ENCODE measurements at places on chromosomes 1 and 21.

DNA sequence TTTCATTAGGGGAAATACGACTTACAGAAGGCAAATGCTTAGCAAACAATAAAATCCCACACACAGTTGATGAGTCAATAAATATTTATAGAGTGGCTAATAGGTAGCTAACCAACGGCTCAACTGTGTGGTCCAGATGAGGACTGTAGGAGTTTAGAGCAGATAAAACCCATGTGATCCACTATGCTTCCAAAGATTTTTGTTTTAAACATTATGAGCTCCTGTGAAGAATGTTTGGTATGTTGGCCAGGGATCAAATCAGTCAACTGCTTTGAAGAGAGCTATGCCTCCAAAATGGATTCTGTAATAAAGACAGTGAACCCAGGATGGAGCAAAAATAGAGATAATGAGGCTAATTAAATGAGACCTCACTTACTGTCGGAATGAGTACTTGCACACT, 72.3 kb upstream of the COL11A1 start:
- no peak for DNase-seq

GRCh38 chr1:173285048-173285447, 77.9 kb upstream of the TNFSF4 start:
- DNase-seq = no peak

GRCh38 chr1:247216261-247216660, 39.6 kb upstream of the VN1R5 start:
- DNase-seq = peak; percentile 24

- peak; percentile 80 for DNase-seq
Observed at GRCh38 chr1:218350801-218351266, 5.7 kb downstream of the TGFB2 start.

GRCh38 chr1:205593532-205593931, 38.3 kb downstream of the ELK4 start:
- no peak for DNase-seq

GRCh38 chr1:19689085-19689757, 24.5 kb downstream of the HTR6 start:
- DNase-seq = no peak

DNA sequence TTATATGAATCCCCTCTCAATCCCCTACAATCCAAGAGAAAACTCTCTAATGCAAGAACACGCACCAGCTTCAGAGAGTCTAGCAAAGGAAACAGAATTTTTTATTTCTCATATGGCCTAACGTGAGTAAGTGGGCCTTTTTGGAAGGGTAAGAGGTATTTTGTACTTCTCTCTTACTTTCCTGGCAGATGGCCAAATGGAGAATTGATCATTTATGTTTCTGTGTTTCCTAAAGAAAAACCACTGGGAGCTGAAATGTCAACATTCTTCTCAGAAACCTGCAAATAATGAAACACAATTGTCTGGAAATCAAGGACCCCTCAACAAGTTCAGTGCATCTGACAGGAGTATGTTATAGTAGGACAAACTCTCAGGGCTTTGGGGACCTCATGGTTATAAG, 176.4 kb upstream of the C8B start:
- DNase-seq = peak; percentile 52

GRCh38 chr1:15323351-15323988, 76.4 kb downstream of the FHAD1 start:
- DNase-seq = peak; percentile 94

- DNase-seq = no peak
Observed at GRCh38 chr21:28884481-28884880, 108.2 kb downstream of the LTN1 start.

GRCh38 chr1:235009561-235010306, 118.9 kb downstream of the TOMM20 start:
- DNase-seq = no peak

GRCh38 chr1:109910123-109910962, at the start of gene CSF1:
Gene CSF1, plus strand, starts transcription at chr1:109910849. Its CDS starts 175 bp downstream, at chr1:109911024.
- DNase-seq = peak; percentile 87
